ENCODE measurements at places on chromosomes 1 and 21.
A peak's percentile ranks its signal among the peaks of the same experiment; 100 is the strongest.

- DNase-seq = no peak
Measured at GRCh38 chr1:224425279-224425884, 9.2 kb downstream of the WDR26 start.

DNA sequence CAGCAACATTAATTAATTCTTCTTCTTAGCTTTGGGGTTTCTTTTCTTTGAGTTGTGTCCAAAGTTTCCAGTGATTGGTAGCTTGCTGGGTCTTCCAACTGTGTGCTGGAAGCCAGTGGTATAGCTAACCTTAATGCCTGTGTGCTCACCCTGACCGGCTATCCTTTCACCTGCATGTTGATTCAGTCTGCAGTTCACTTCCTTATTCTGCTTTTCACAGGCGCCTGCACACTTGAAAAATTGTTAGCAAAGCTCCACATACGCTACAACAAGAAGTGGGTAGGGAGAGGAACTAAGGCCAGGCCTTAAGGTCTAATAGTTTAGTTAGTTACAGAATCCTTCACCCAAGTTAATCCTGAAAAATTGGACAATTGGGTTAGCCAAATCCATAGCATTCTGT, 35.7 kb downstream of the NCF2 start:
- DNase-seq = no peak

- peak; percentile 37 for DNase-seq
Measured at GRCh38 chr1:9289711-9290485, 2.8 kb upstream of the SPSB1 start.

- DNase-seq = no peak
Measured at GRCh38 chr1:83857103-83857502, 141.8 kb downstream of the TTLL7 start.

DNA sequence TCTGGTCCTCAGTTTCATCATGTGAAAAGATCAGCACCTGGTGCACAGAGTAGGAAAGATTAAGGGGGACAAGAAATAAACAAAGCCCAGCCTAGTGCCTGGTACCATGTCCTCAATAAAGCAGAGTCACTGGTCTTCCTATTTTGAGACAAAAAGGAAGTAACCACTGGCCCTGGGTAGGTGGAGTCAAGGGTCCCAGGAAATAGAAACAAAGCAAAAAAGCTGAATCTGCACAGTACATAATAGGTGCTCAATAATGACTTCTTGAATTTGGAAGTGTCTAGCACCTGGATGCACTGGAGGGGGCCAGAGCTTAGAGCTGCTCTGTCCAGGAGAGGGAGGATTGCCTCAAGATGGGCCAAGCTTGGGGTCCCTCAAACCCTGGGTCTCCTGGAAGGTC, 1.9 kb upstream of the EPHB2 start:
- DNase-seq = no peak

All from CD4-positive, alpha-beta T cell treated with Interleukin-2 at 100 ng/mL for 4 hours (primary cell).